WTC11 (cell line): ENCODE measurements at places on chromosomes 5 and 9.
A peak's percentile ranks its signal among the peaks of the same experiment; 100 is the strongest.

GRCh38 chr5:93601071-93601801 is 18.2 kb downstream of the NR2F1 start:
- DNase-seq, result no peak

DNA sequence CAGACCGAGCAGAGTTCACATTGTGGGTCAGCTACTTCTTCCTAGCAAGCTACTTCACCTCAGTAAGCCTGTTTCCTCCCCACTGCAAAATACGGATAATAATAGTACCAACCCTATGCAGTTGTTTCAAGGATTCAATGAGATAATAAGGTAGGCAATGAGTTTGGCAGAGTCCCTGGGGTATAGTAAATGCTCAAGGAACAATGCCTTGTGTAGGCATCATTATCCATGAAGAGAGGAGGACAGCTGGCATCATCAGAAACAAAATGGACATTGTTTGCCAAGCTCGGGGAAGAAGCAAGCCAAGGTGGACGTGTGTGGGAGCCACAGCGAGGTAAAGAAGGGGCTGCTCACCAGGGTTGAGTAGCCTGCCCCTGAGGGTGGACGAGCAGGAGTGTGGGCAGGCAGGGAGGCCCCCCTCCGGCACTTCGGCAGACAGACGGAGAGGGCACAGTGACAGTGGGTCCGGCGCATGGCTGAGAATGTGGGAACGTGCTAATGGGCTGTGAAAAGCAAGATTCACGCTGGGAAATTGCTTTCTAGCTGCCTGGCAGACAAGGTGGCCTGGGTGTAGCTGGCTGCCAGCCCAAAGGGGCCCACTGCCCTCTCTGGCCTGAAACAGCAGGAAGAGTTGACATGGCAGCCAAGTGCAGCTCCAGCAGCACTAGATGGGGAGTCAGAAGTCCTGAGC is 10.1 kb downstream of the CAMK2A start:
- no peak for DNase-seq

GRCh38 chr9:93962017-93962416 is 6.9 kb upstream of the BARX1 start:
- DNase-seq, result no peak

- no peak for DNase-seq
Observed at GRCh38 chr5:81058121-81058520, 98.0 kb downstream of the RASGRF2 start.

GRCh38 chr5:139747583-139748504 is 47.8 kb upstream of the PSD2 start:
- peak; percentile 63 for DNase-seq

DNA sequence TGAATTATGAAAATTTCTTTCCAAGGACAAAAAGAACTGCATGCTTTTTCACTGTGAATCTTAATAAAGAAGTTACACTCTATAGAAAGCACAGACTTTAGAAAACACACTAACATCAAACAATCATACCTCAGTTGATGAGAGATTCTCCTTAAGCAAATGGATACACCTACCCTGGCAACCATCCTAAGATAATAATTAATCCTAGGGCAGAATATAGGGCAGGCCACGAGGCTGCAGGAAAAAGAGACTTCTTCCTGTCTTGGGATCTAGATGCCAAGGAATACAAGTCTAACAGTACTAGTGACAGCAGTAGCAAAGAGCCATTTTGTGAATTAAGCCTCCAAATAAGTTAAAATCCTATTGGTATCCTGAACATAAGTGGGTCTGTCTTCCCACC is 395.4 kb downstream of the EFNA5 start:
- DNase-seq, result no peak

DNA sequence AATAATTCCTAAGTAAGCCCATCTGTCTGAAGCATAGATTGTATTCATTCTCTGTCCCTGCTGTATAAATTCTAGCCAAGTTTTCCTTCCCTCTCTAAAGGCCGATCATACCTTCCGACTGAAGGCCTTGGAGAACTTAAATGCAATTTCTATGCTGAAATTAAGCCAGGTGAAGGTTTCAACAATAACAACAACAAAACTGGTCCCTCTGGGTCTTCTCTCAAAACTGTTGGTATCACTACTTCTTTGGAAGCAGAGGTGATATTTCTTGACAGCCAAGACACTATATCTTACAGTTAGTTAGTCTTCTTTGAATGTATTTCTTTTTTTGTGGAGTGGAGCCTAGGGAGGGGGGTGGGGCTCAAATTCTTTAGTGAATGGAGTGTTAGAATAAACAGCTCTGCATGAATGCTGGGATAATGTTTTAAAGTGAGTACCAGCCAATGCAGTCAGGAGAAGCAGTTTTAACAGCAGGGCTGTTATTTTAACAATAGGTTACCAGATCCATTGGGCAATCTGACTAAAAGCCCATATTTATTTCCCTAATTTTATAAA is 508.9 kb downstream of the EBF1 start:
- DNase-seq, result no peak

DNA sequence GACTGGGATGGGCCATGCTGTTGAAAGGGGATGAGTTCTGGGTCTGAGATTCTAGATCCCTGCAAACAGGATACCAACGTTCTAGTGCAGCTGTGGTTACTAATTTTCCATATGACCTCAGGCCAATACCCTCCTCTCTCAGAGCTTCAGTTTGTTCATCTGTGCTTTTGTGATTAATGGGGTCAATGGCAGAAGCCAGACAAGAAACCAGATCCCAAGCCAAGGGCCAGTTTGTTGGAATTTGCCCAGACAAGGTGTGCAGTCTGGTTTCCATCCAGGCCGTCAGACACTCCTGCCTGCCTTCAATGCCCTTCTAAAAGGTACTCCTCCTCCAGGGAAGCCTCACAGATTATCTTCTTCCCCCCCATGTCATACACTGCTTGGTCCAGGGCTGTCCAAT is 11.4 kb downstream of the MYORG start:
- no peak for DNase-seq
